ENCODE measurements at places on chromosomes 12 and 14.

GRCh38 chr12:55392032-55392795 lies 8.1 kb upstream of the OR6C65 start:
- H3K4me1 ChIP-seq = no peaks in the 10 kb centered on the region
- DNase-seq = no peak
- H3K36me3 ChIP-seq = no peaks in the 10 kb centered on the region

GRCh38 chr12:118337194-118337838 lies 35.4 kb downstream of the TAOK3 start:
- peak overlapping the region; percentile 69 for H3K27ac ChIP-seq
- peak overlapping the region; percentile 69 for H3K4me3 ChIP-seq
- H3K4me1 ChIP-seq = peaks cover 58% of the 10 kb centered on the region
- DNase-seq = peak; percentile 39

DNA sequence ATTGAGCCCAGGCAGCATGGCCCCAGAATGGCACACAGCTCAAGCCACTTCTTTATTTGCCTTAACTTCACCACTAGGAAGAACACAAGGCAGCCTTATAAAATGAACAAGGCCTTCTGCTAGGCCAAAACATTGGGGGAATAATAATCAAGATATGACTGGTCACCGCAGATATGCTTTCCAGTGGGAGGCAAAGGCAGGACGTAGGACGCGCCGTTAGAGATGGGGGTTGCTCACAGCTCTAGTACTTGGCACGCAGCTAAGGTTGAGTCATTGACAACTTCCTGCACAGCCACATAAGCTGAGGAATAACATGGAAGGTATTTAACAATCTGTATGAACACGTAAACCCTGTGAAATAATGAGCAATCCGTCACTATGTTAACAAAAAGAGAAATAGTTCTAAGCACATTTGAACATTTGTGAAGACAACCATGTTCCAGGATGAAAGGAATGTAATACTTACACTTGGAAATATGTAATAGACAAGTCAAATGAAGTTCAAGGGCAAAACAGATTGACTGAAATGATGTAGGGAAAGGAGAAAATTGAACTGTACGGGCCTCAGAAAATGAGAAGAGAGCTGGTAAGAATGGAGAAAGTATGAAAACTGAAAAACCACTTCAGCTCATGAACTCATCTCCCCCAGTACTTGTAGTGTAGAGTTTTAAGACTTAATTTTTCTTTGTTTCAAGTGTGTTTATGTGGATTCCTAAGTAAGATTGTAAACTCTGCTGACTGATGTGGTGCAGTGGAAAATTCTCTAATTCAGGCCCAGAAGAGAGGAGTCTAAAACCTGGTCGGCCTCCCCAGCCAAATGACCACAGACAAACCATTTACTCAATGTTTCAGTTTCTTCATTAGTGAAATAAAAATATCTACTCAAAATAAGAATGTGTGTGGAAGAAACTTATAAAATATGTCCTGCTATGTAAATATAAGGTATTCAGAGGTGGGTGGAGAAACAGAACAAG lies 59.3 kb upstream of the CCDC91 start:
- peaks cover 41% of the 10 kb centered on the region for H3K4me1 ChIP-seq
- H3K27me3 ChIP-seq = no peaks in the 10 kb centered on the region
- peak overlapping the region; percentile 98 for H3K27ac ChIP-seq
- peak; percentile 97 for DNase-seq
- peak overlapping the region; percentile 77 for H3K4me3 ChIP-seq

- no peaks in the 10 kb centered on the region for H3K36me3 ChIP-seq
- H3K27ac ChIP-seq = no peak overlapping the region
- no peaks in the 10 kb centered on the region for H3K27me3 ChIP-seq
- H3K4me1 ChIP-seq = no peaks in the 10 kb centered on the region
- no peak for DNase-seq
- no peak overlapping the region for H3K4me3 ChIP-seq
Observed at GRCh38 chr14:57737598-57737997, 128.3 kb downstream of the SLC35F4 start.

DNA sequence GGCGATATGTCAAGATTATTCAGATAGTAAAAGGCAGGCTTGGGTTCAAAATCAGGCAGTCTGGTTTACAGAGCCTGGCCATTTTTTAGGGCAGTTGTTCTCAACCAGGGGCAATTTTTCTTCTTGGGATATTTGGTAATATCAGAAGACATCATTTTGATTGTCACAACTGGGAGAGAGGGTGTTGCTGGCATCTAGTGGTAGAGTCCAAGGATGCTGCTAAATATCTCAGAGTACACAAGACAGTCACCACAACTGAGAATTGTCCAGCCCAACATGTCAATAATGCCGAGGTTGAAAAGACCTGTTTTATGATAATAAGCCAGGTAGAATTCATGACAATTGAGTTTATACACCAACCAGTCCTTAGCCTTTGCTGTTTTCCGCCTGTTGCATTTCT lies 733.9 kb downstream of the NRXN3 start:
- DNase-seq = no peak
- peaks cover 2% of the 10 kb centered on the region for H3K27me3 ChIP-seq
- H3K4me1 ChIP-seq = no peaks in the 10 kb centered on the region
- no peaks in the 10 kb centered on the region for H3K36me3 ChIP-seq

DNA sequence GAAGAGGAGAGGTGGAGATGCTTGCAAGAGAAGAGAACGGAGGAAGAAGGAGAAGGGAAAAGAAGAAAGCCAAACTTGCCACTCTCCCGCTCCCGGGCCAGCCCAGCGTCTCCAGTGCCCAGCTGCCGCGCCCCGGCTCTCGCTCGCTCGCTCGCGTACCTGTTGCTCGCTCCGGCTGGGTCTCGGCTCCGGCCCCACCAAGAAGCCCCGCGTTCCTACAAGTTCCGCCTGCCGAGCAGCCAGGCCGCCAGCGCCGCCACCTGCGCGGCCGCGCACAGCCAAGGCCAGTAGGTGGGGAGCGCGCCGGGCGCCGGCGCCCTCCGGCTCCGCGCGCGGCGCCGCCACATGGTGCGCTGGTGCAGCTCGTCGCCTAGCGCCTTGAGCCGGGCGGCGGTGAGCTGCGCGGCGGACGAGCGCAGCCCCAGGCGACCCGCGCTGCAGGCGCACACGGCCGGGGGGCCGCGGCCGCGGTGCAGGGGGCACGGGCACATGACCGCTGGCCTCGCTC lies 370 bp downstream of the HRK start:
- peaks cover 32% of the 10 kb centered on the region for H3K4me1 ChIP-seq
- no peaks in the 10 kb centered on the region for H3K36me3 ChIP-seq
- peaks cover 41% of the 10 kb centered on the region for H3K27me3 ChIP-seq
- DNase-seq = no peak
- peak overlapping the region; percentile 82 for H3K4me3 ChIP-seq

GRCh38 chr12:109752117-109753053 lies 38.8 kb downstream of the FAM222A start:
- peaks cover 19% of the 10 kb centered on the region for H3K36me3 ChIP-seq
- no peaks in the 10 kb centered on the region for H3K4me1 ChIP-seq
- H3K27ac ChIP-seq = no peak overlapping the region
- peaks cover 35% of the 10 kb centered on the region for H3K27me3 ChIP-seq
- no peak overlapping the region for H3K4me3 ChIP-seq
- DNase-seq = no peak

DNA sequence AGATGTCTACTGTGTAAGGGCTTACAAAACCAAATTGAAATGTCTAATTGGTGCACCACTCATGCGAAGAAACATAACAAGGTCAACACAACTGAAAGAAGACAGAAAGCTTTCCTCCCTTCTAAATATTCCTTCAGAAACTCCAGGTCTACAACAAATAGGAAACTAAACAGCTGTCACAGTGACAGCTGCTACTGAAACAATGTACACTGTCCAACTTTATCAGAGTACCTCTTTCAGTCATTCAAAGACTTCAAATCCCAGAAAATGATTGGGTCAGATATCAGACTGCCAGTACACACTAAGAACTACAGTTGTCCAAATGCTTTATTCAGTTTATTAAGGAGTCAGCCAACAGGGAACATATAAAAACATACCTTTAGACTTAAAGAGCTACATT lies 35.2 kb downstream of the CEP128 start:
- no peak for DNase-seq
- H3K27ac ChIP-seq = peak overlapping the region; percentile 6
- H3K4me1 ChIP-seq = peaks cover 21% of the 10 kb centered on the region

DNA sequence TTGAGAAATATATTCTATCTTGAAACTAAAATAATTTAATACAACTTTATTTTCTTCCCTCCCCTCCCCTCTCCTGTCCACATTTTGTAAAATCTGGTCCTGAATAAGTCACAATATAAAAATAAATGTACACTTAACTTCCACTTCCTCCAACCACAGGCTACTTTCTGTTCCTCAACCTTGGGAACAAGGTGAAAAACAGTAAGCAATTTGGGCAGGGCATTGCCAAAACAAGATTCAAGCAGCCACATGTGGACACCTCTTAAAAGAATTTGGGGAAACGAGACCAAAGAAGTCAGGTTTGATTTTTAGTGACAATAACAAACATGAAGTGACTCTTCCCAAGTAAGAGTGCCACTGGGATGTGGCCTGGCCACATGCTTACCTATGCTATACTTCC lies 115.7 kb downstream of the PTPRQ start:
- H3K4me1 ChIP-seq = peaks cover 25% of the 10 kb centered on the region
- peaks cover 19% of the 10 kb centered on the region for H3K36me3 ChIP-seq
- no peak for DNase-seq
- H3K27ac ChIP-seq = no peak overlapping the region
- no peak overlapping the region for H3K4me3 ChIP-seq

- H3K36me3 ChIP-seq = no peaks in the 10 kb centered on the region
- peaks cover 13% of the 10 kb centered on the region for H3K4me1 ChIP-seq
- no peak overlapping the region for H3K27ac ChIP-seq
Observed at GRCh38 chr12:31629756-31630732, 29.4 kb upstream of the ETFBKMT start.

Measured in HFFc6 (cell line).